ENCODE measurements at places on chromosomes 16 and 17. TPM values are rescaled to one million over a fixed set of nuclear protein-coding genes. Genes with fewer than 3 reads are reported as not detected.

DNA sequence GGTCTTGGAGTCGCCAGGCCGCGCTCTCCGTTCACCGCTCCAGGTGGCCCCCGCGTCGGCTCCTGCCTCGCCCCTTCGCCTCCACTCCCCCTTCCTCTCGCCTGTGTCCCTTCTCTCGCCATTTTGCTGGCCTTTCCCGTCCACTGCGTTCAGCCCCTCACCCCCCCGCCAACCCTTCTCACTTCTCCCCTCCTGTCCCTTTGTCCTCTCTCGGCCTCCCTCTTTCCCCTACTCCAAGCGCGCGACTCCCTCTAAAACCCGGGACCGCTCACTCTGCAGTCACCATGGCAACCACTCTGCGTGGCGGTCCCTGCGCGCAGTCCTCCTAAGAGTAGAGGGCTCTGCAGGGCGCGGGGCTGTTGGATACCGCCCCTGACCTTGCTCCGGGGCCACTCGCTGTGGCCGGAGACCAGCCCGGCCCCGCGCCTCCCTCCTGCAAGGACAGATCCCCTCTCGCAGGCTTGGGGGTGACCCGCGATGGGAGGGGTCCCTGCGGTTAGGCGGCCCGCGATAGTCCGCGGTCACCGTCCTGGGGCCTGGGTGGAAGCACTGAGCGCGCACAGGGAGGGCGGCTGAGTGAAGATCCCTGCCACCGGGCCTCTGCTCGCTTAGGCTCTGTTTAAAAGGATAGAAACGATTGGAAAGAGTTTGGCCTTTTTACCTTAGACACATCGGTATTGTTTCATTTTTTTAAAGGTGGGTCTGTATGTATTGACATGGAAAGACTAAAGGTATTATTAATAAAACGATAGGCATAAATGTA lies 454 bp downstream of the CCDC40 start:
- DNase-seq, result no peak
- H3K27me3 ChIP-seq, result no peaks in the 10 kb centered on the region
- H3K4me1 ChIP-seq, result peaks cover 33% of the 10 kb centered on the region
- H3K4me3 ChIP-seq, result peak overlapping the region; percentile 83
- peak overlapping the region; percentile 91 for H3K27ac ChIP-seq

GRCh38 chr16:59205403-59205802 lies 471.3 kb upstream of the GOT2 start:
- DNase-seq, result no peak
- no peaks in the 10 kb centered on the region for H3K27me3 ChIP-seq
- no peak overlapping the region for H3K4me3 ChIP-seq
- no peaks in the 10 kb centered on the region for H3K36me3 ChIP-seq
- no peak overlapping the region for H3K27ac ChIP-seq

GRAPL gene
- not detected for total RNA-seq

DNA sequence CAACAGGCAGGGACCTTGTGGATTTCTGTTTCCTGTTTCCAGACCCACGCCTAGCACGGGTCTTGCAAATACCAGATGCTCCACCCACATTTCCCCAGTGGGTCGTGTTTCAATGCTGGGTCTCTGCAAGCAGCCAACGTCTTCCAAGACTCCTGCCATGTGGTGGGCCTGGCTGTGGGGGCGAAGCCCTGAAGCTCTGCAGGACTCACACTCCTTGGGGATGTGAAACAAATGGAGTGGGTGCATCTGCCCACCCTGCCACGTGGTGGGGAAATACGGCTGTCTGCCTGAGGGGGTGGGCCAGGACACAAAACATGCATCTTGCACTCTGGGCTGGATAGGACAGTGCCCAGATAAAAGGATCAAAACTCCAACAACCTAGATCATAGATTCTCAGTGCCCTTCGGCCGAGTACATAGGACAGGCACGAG lies 32.6 kb downstream of the FA2H start:
- no peak overlapping the region for H3K4me3 ChIP-seq
- H3K27ac ChIP-seq, result peak overlapping the region; percentile 76
- H3K27me3 ChIP-seq, result no peaks in the 10 kb centered on the region
- H3K36me3 ChIP-seq, result no peaks in the 10 kb centered on the region
- peaks cover 43% of the 10 kb centered on the region for H3K4me1 ChIP-seq

SPATA32 gene
- total RNA-seq, result not detected

IL34 gene
- total RNA-seq, result not detected

DNA sequence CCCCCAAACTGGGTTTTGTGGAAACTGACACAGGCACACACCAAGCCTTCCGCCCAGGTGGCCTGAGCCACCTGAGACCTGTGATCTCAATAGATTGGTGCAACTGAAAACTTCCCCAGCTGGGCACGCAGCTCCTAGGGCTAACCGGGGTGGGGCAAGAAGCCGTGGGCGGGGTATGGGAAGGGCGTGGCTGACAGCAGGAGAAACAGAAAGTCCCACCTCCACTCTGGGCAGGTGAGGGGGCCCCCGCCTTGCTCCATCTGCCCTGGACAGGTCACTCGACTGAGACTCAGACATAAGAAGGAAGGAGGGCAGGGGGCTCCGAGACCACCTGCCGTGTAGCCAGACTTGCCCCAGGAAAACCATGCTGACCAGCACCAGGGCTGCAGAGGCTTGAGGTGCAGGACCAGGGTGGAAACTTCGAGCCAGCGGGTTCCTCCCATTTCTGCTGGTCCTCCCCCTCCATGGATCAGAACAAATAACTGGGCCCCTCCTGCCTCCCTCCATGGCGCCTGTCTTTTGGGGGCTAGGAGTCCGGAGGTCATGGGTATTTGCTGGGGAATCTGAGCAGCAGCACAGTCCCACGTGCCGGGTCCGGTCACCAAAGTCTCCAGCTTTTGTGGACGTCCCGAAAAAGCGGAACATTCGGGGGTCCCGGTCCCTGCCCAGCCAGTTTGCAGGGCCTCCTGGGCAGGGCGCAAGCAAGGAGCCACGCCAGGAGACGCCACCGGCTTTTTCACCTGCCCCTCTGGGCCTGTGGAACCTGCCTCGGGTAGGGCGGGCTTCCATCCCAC lies 1.3 kb downstream of the TIMP2 start:
- peak overlapping the region; percentile 86 for H3K4me3 ChIP-seq
- H3K27ac ChIP-seq, result peak overlapping the region; percentile 97
- no peaks in the 10 kb centered on the region for H3K27me3 ChIP-seq
- no peaks in the 10 kb centered on the region for H3K36me3 ChIP-seq
- peaks cover 62% of the 10 kb centered on the region for H3K4me1 ChIP-seq
- DNase-seq, result peak; percentile 92

GRCh38 chr16:82895843-82896242 lies 269.1 kb downstream of the CDH13 start:
- H3K27ac ChIP-seq, result no peak overlapping the region
- no peaks in the 10 kb centered on the region for H3K36me3 ChIP-seq
- no peak overlapping the region for H3K4me3 ChIP-seq
- no peaks in the 10 kb centered on the region for H3K27me3 ChIP-seq

- no peaks in the 10 kb centered on the region for H3K36me3 ChIP-seq
- H3K4me3 ChIP-seq, result no peak overlapping the region
- peaks cover 22% of the 10 kb centered on the region for H3K4me1 ChIP-seq
- DNase-seq, result peak; percentile 29
- no peaks in the 10 kb centered on the region for H3K27me3 ChIP-seq
- no peak overlapping the region for H3K27ac ChIP-seq
These were observed 25.8 kb upstream of the KLHDC4 start for GRCh38 chr16:87791295-87792204.

DNA sequence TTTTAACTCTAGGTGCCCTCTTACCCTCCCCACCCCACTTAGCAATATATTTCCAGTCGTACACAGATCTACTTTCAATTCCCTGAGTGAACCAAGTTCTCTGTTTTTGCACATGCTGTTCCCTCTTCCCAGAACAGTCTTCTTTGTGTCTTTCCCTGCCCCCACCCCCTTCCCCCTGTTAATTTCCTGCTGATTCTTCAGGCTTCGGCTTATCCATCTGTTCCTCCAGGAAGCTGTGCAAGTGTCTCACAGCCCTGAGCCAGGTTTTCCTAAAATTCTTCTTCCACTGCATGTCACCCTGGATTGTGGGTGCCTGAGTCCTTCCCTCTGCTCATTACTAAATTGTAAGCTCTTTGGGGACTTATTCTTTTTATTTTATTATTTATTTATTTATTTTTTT lies 12.4 kb upstream of the SPOP start:
- H3K4me1 ChIP-seq, result peaks cover 4% of the 10 kb centered on the region
- H3K4me3 ChIP-seq, result no peak overlapping the region
- no peaks in the 10 kb centered on the region for H3K27me3 ChIP-seq

DNA sequence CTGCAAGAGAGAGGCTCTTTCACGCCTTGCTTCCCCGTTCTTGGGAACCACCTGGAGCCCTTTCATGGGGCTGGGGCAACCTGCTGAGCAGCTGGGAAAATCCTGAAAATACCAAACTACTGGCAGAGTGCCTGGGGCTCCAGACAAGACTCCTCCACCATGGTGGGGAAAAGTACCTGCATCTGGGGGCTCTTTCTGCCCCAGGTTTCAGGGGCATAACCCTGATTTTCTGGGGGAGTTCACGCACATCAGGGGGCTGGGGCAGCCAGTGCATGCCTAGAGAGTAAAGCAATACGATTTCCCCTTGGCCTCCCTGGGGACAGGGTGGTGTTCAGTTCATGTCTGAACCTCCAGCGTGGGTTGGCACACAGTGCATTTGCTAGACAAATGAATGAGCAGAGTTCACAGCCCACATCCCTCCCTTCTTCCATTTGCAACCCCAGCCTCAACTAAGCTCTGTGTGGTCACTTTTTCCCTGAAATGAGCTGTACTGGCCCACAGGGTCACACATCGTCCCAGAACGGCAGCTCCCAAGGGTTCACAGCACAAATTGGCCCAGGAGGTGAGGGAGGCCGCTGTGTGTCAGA lies 5.2 kb upstream of the CDC42EP4 start:
- no peak overlapping the region for H3K27ac ChIP-seq

DNA sequence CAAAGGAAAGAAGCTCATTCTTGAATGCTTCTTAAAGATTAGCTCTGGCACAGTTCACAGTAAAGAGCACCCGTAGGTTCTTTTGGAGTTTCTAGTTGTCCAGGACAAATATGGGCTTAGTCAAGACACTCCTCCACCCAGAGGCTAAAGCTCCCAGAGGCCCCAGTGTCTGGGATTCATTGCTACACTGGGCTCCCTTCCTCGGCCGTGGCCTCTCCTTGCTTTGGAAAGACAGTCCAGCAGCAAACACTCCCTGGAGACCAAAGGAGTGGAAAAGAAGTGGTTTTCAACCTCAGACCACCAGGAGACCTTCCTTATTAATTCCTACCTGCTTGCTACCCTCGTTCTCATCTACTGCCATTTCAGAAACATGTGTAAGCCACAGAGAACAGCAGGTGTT lies 17.1 kb downstream of the PHB1 start:
- no peaks in the 10 kb centered on the region for H3K27me3 ChIP-seq
- H3K27ac ChIP-seq, result no peak overlapping the region
- no peak overlapping the region for H3K4me3 ChIP-seq
- no peaks in the 10 kb centered on the region for H3K36me3 ChIP-seq
- H3K4me1 ChIP-seq, result peaks cover 9% of the 10 kb centered on the region

- no peaks in the 10 kb centered on the region for H3K27me3 ChIP-seq
- H3K36me3 ChIP-seq, result peaks cover 98% of the 10 kb centered on the region
- H3K27ac ChIP-seq, result no peak overlapping the region
- H3K4me1 ChIP-seq, result no peaks in the 10 kb centered on the region
- peak; percentile 3 for DNase-seq
These were observed 19.6 kb downstream of the MAP2K3 start for GRCh38 chr17:21304091-21304490.

AOC2 gene
- not detected for total RNA-seq

DNA sequence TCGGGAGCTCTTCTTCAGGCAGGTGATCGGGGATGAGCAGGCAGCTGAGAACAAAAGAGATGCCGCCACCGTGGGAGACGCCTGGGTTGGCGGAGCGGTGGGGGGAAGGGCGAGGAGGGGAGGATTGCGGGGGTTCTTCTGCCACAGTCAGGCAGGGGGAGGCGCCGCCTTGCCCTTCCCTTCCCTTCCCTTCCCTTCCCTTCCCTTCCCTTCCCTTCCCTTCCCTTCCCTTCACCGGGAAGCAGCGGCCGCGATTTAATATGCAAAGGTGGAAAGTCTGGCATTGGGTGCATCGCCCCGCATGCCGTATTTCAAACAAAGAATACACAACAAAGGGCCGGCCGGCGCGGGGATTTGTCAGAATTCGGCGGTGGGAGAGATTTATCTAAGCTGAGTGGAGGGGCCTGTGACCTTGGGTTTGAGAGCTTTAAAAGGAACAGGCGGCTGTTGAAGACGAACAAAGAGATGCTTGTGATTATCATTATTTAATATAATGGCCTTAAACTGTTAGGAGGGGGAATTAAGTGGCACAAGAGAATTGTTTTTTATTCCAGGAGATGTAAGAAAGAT lies 262.3 kb upstream of the TNRC6C start:
- no peak overlapping the region for H3K27ac ChIP-seq
- H3K27me3 ChIP-seq, result peaks cover 60% of the 10 kb centered on the region
- no peak overlapping the region for H3K4me3 ChIP-seq
- DNase-seq, result no peak

RSPRY1 gene
- total RNA-seq, result 5.5 TPM

DNA sequence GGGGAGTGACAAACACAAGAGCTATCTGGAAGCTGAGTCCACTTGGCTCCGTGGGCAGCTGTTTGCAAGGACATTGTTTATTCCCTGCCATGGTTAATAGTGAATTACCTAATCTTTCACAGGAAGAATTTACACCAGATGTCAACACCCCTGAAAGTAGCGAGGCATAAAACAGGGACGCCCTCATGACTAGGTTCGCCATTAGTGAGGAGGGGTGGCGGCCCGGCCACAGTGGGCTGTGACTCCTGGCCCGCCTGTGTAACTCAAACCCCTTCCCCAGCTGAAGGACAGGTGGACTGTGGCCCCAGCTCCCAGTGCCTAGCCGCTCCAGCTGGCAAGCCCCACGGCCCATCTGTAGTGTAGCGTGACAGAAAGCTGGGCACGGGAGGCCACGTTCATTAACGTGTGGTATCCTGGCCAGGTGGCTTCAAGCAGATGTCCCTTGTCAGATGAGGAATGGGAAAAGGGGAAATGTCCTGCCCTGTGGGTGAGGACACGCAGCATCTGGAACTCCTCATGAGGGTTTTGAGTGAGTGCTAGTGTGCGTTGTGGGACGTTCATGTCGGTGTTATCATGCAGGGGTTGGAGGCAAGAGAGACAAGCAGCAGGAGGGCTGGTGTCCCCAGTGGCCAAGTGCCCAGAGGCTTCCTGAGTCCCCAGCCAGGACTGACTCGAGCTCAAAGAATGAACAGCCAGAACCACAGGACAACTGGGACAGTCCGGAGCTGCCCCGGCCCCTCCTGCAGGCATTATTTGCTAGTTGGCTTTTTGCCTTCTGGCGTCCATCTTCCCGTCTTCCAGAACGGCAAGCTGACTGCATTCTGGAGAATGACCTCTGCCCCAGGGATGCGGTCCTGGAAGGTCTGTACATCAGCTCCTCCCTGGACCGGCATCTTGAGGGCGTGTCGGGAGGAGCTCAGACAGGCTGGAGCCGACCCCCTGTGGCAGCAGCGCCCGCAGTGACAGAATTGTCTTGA lies 19.2 kb downstream of the KDM8 start:
- H3K4me3 ChIP-seq, result no peak overlapping the region
- H3K27me3 ChIP-seq, result no peaks in the 10 kb centered on the region
- peaks cover 37% of the 10 kb centered on the region for H3K4me1 ChIP-seq
- peaks cover 46% of the 10 kb centered on the region for H3K36me3 ChIP-seq

ATF7IP2 gene
- total RNA-seq, result 20.0 TPM

AATK gene
- 31.7 TPM for total RNA-seq

CMTM2 gene
- not detected for total RNA-seq

Measured in stomach (tissue), 19 donors.